Cerebellar nuclear complex (tissue), 1 donor: ENCODE measurements at places on chromosomes 11 and 22.

DNA sequence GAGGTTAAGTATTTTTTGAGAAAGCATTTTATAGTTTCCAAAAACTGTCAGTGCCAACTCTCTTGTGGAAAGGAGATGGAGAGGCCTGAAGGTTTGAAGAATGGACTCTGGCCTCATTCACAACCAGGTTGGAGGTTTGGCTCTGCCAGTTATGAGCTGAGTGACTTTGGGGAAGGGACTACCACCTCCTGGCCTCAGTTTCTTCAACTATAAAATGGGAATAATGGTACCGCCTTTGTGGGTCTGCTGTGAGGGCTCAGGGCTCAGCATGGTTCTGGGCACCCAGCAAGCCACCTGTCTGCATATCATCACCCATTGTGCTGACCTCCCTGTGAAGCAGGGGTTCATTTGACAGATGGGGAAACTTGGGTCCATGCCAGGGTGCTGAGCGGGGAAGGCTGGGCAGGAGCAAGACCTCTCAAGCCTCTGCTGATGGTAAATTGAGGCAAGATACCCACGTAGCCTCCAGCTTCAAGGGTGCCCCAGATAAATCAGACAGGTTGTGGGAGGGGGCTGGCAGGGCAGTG is 3.5 kb upstream of the LIF start:
- no peak for DNase-seq

GRCh38 chr11:68598816-68599653 is 85.3 kb upstream of the GAL start:
- no peak for DNase-seq

- no peak for DNase-seq
Observed at GRCh38 chr11:48066881-48067800, 86.8 kb downstream of the PTPRJ start.

GRCh38 chr11:107252429-107253161 is 205.0 kb downstream of the CWF19L2 start:
- DNase-seq = no peak

- no peak for DNase-seq
Observed at GRCh38 chr22:27512283-27512761, 289.2 kb downstream of the MN1 start.

DNA sequence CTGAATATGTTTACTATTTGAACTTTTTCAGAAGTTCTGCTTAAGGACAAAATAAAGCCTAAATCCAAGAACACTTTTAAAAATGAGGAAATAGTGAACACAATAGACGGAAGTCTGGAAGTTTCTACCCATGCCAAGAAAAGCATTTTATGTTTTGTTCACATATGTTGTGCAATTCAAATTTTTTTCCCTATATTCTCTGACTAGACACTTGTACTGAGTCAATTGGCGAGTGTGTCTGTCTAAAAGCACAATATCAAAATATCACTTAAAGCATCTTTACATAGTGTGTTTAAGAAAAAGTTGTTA is 29.2 kb downstream of the INCENP start:
- DNase-seq = no peak
